AG04450 (cell line): ENCODE measurements at places on chromosomes 1 and 21.

DNA sequence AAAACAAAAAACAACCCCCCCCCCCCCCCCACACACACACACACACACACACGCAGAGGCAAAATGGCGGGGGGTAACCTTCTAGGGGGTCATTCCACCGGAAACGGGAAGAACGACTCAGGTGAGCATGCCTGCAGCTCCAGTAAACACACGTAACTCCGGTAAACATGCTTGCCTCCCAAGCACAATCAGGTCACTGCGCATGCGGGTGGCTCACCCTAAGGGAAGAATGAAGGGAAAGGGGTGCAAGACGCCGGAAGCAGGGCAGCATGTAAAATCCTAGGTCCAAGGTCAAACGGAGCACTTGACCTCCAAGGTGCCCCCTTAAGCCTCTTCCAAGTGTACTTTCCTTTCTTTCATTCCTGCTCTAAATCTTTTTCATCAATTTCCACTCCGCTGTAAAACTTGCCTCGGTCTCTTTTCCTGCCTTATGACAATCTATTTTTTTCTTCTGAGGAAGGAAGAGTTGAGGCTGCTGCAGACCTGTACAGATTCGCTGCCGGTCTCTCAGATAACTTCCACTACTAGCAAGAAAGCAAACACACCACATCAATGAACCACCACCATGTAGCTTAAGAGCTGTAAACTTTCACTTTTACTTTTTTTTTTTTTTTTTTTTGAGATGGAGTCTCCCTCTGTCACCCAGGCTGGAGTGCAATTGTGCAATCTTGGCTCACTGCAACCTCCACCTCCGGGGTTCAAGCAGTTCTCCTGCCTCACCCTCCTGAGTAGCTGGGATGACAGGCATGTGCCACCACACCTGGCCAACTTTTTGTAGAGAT lies 21.0 kb upstream of the CBR3 start:
- no peak for DNase-seq

- DNase-seq: no peak
Observed at GRCh38 chr1:234667600-234668576, 57.9 kb upstream of the IRF2BP2 start.

DNA sequence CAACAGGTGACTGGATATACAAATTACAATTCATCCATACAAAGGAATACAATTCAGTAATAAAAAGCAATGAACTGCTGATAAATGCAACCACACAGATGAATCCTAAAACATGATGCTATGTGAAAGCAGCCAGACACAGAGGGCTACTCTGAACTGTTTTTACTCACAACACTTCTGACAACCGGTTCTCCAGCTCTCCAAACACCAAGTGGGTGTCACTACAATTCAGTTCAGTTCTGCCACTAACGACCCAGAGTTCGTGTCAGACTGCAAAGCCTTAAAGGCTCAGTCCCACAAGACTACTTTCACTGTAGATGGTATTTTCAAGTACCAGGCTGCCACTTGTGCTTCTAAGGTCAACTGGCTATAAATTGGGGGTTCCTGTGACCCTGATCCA lies 119.4 kb downstream of the SLC16A1 start:
- DNase-seq: no peak

- peak; percentile 38 for DNase-seq
Observed at GRCh38 chr1:35660581-35661473, 19.5 kb upstream of the PSMB2 start.

GRCh38 chr1:26993237-26994019 lies at the start of gene TRNP1:
Gene TRNP1, plus strand, starts transcription at chr1:26993692. Its CDS starts 95 bp downstream, at chr1:26993787.
- DNase-seq: no peak

DNA sequence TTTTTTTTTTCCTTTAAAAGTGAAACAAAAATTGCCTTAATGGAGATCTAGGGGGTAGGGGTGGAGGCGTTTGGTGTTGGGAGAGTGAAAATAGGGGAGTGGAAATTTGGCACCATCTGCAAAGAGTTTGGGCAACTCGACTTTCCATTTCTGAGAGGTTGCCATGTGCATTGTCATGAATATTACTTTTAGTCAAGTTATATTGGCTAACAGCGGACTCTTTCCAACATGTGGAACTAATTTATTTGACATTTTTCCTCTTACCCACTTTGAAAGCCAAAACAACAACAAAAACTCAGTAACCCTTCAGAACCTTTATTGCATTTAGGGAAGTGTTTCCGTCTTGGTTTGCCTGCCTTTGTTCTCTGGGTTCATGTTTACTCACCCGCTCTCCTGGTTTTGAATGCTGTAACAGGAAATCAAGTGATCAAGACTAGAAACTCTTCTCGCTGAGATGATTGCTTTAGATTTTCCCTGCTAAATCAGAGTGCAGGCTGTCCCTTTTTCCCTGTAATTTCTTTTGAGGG lies 70.4 kb downstream of the CACHD1 start:
- no peak for DNase-seq

- DNase-seq: no peak
Observed at GRCh38 chr1:219308367-219308766, 134.7 kb downstream of the LYPLAL1 start.
